Choroid plexus epithelial cell (primary cell): ENCODE measurements at places on chromosomes 3 and 15.

DNA sequence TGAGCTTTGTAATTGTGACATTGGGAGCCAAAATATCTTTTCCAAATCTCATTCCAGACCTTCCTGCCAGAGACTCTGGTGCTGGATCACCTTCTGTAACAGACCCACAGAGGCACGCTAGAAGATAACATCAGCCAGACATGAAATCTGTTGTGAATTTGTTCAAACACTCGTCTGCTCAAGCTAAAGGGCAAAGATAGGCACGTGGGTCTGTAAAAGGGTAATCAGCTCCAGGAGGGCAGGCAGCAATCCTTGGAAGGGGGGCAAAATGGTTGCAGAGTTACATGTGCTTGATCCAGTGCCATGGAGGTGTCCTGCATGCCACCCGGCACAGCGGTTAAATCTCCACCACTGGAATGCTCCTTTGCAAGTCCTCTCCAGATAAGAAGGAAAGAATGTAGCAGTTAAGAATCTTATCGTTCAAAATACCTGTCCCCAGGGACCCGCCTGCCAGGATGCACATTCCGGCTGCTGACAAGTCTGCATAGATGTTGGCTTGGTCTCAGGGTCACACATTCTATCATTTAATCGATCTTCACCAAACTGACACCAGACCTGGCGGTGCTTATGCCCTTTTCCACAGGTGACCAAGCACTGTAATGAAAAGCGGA is 74.8 kb downstream of the ADAMTS9 start:
- peak; percentile 13 for DNase-seq

DNA sequence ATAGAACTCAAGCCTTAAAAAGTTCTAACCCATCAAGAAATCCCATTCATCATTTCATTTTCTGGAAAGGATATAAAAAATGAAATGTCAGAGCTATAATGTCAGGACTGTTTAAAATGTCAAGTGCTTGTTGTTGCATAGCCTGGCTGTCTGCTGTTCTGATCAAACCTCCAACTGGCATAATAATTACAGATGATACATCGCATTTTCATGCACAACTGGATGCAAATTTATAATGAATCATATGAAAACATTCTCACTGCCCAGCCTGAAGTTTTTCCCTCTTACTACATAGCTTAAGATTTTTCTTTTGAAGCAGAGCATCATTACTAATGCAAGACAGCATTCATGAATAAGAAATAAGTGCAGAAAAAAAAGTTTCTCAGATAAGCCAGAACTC is 46.5 kb downstream of the GUCA1C start:
- no peak for DNase-seq

- DNase-seq = no peak
Measured at GRCh38 chr15:33636958-33637357, 326.2 kb downstream of the RYR3 start.

DNA sequence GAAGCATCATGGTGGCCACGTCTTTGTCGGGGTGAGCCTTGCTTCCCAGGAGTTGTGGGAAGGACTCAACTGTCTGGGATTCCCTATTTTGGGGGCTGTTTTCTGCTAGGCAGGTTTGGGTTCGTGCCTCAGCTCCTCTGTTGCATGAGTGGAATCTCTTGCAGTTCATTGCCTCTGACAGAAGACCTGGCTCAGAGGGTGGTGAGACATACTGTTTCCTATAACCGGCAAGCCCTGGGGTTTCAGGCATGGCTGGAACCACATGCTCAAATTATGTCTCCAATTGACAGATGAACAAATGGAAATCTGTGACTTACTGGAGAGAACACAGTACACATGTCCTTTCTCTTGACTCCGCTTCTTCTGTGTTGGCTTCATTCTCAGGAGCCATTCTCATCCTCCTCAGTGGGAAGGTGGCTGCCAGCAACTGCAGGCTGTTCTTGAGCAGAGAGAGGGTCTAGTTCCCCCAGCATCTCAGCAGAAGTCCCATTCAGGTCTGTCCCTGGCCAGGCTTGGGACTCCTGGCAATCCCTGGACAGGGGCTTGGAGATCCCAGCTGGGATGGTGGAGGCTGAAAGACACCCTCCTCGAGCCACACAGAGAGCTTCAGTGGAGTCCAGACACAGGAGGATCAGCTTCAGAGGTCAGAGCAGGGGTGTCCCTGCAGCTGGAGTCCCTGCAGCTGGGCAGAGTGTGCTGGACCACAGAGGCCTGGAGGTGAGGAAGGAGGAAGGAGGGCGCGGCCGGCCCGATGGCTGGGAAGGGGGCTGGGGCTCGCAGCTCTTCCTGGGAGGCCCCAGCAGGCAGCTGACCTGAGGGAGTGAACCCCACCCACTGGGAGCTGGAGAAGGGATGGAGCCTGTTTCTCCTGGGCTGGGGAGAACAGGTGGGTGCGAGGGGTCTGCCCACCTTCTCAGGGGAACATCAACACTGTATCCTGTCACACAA is 97.6 kb downstream of the LSM3 start:
- no peak for DNase-seq

GRCh38 chr15:29612701-29613100 is 209.6 kb downstream of the TJP1 start:
- peak; percentile 87 for DNase-seq

- no peak for DNase-seq
Measured at GRCh38 chr15:94259121-94259751, 27.9 kb downstream of the MCTP2 start.

DNA sequence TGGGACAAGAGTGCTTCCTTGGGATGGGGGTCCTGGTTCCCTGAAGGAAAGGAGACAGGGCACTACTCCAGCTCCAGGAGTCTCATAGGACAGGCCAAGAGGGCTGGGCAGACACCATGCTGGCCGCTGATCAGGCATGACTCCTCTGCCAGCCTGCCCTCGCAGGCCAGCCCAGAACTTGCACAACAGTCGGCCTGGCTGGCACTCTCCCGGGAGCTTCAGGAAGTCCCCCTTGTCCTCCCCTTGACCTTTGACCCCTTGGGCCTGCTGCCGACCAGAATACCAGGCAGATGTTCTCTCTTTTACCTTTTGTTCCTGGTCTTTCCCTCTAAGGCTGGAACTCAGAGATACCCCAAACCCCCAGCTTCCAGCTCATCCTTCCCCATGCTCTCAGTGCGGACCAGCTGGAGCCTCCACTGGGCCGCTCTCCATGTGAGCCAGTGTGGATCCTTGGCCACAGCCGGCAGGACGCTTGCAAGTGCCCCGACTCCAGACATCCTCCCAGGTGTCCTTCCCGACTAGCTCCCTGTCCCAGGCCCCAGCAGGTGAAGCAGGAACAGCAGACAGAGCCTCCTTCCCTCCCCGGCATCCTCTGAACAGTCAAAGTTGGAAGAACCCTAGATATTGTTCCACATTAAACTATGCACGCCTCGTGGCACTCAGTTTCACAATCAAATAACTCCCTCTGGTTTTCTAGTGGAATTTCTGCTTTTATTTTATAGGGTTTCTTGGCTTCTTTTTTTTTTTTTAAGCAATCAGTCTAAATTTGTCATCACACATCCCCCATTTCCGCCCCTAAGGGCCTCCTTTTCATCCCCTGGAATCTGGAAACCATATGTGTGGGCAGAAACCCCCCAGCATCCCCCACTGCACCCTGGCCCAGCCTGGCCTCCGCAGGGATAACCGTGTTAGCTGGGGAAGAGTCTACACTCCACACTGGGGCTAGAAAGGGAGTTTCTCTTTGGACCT is 15.7 kb downstream of the VPS18 start:
- DNase-seq = peak; percentile 34

DNA sequence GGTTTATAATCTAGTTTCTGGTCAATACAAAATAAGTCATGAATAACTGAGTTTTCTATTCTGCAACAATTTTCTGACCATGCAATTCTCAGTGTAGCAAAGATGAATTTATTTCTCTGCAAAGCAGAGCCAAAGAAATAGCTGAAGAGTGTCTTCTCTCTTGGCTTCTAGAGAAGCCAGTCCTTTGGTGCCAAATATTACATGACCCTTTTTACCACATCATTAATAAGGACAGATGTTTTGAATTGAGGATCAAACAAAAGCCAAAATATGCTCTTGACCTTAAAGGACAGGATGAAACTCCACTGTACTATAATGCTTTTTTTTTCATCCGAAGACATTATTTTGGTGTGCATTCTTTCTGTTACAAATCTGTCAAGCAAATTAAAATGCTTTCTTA is 40.2 kb upstream of the OSTN start:
- DNase-seq = no peak

- DNase-seq = peak; percentile 97
Measured at GRCh38 chr3:144771381-144771870, 799.8 kb downstream of the DIPK2A start.

DNA sequence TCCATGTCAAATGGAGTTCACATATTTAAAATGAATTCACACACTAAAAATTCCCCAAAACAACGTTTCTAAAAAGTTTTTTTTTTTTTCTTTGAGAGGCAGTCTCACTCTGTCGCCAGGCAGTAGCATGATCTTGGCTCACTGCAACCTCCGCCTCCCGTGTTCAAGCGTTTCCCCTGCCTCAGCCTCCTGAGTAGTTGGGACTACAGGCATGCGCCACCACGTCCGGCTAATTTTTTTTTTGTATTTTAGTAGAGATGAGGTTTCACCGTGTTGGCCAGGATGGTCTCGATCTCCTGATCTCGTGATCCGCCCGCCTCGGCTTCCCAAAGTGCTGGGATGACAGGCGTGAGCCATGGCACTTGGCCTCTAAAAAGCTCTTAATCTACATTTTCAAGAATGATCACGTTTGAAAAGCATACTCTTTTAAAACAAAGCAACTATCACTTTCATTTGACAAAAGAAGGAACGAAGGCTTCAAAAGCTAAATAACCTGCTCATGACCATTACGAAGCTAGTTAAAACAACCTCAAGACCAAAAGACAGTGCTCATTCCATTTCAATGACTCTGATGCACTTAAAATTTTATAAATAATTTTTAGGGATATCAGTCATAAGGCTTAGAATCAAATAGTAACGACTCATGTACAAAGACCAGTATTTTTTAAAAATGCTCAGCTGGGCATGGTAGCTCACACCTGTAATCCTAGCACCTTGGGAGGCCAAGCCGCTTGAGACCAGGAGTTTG is 5.5 kb downstream of the UBE3A start:
- DNase-seq = no peak

DNA sequence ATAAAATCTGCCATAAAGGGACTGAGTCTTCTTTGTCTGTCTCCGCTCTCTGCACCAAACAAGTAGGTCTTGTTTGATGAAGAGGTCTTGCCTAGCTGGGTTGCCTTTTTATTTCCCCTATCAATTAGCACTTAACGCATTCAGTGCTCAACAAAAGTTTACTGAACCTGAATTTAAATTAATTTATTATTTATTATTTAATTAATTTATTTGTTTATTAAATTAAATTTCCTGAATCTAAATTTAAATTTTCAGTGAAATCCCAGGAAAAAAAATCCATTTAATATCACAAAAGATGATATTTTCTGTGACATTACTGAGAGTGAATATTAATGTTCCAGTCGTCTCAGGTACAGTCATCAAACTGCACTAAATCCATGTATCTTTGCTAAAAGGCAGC is 164.9 kb upstream of the AGTR1 start:
- DNase-seq = no peak

GRCh38 chr3:12428126-12428525 is 56.2 kb upstream of the TSEN2 start:
- no peak for DNase-seq

DNA sequence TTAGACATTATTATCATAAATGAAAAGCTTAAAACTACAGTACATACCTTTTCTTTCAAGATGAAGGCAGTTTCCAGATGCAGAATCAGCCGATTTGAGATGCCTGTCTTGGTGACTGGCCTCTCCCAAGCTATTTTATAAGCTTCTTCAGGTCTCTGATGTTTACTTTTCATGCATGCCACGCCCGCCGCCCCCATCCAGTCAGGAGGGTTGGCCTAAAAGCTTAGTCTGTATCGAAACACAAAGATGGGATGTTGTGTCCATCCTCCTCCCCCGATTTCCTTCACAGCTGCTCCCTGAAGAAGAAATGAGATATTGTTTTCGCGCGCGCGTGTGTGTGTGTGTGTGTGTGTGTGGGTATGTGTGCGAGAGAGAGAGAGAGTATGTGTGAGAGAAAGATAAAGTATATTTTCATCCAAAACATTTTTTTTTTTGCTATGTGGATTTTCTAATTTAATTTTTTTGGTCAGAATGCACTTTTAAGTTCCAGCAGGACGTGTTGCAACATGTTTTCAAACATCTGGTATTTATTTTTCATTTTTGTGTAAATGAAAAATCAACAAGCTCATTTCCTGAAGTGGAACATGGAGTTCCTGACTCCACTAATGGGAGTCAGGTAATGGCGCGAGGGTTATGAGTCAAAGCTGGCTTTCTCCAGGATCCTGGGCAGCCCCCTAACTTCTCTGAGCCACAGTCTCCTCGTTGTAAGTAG is at the start of gene APOD:
Gene APOD, minus strand, starts transcription at position 110 of the 712 bp plus-strand sequence. CDS start 4,479 bp downstream, outside the sequence.
- DNase-seq = peak; percentile 80

DNA sequence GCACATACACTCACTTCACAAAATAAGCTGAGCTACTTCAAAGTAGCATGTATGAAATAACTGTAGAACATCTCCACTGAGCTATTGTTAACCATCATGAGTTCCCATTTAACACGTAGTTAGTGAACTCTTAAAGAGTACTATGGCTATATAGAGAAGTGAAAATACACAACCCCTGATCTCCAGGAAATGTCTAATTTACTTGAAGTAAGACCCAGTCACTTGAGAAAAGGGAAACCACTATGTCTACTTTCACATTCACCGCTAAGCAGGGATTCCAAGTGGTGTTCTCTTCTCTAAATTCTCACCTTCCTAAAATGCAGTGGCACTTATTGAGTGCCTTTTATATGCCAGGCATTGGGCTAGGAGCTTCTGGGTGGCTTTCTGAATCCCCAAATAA is 35.0 kb upstream of the COLQ start:
- no peak for DNase-seq

- DNase-seq = no peak
Measured at GRCh38 chr3:52694528-52695189, 8.8 kb downstream of the GNL3 start.

DNA sequence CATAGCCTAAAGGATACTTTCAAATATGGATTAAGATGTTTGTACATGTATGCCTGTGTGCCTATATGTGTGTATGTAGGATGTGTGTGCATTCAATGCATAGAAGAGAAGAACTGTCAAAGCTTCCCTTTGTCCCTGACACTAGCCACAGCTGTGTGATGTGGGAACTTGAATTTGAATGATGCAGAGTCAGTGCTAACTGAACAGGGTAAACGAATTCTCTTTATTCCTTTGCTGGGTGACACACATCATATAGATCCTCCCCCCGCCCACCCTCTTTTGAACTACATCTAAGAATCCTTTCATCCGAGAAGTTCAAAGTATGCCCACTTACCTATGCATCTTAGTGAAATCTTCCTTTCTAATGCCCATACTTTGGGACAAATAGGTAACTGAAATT is 228.3 kb downstream of the GAP43 start:
- no peak for DNase-seq
